ENCODE measurements at places on chromosomes 6 and 20.
A peak's percentile ranks its signal among the peaks of the same experiment; 100 is the strongest.

DNA sequence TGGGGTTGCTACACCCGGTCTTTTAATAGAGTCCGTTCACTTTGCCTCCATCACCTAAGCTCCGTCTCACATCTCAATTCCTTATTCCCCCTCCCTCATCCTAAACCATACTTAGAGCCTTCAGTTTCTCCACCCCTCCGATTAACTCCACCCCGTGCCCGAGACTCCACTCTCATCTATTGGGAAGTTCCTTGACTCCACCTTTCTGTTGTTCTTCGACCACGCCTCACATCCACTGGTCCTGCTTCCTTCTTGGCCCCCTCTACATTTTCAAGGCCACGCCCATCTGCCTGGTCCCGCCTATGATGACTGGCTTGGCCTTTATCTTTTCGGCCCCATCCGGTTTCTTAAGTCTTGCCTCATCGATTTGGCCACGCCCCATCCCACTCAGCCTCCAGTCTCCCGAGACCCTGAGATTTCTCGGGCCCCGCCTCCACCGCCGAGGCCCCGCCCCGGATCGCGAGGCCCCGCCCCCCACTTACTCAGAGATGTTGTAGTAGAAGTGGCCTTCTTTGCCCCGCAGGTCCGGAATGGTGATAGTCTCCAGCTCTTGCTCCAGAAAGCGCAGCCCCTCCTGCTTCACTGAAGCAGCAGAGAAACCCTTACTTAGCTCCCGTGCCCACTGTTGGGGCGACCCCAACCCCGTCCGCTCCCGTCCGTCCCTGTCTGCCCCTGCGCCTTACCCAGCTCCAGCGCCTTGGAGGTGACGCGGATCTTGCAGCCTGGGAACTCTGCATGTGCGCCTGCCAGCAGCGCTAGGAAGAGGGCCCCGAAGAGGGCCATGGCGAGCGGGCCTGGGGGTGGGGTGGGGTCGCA lies 1.1 kb downstream of the PLTP start:
- DNase-seq = peak; percentile 99

DNA sequence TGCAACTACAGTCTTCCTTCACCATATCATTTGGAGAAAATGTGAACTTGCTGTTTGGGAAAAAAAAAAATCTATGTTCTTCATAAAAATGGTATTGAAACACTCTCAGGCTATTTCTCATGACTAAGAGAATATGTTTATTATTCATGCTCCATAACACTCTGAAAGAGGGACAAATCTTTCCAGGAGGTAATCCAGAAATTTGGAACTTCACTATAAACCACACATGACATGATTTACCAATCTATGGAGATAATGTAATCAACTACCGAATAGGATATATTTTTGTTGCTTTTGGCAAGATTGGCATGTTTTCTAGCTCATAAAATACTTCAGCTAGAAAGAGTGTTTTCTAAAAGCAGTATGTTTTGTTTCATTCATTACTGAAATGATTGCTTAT lies 56.3 kb downstream of the THEMIS start:
- DNase-seq = no peak

GRCh38 chr6:12343440-12344162 lies 53.4 kb downstream of the EDN1 start:
- DNase-seq = no peak

DNA sequence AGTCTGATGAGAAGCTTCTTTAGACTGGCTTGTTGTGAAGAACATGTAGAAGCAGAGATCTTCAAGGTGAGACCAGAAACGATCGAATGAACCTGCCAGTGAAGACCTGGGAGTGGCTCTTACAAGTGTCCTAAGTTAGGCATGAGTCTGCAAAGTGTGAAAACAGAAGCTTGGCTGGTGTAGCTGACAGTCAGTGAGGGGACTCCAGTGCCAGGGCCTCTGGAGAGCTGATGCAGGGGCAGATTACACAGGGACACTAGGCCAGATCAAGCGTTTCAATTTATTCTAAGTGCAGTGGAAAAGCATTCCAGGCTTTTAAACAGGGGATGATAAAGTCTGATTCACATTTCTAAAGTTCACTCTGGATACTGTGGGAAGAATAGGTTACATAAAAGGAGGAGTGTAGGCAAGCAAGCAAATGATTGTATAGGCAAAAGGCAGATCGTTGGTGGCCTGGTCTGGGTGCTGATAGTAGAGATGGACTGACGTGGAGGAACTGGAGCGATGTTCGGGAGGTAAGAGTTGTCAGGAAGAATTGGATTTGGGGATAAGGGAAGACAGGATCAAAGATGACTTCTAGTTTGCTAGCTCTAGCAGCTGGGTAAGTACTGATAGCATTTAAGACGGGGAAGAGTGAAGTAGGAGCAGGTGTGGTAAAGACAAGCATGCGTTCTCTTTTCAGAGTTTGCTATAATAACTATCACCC lies 133.5 kb downstream of the MAN1A1 start:
- no peak for DNase-seq

GRCh38 chr6:8063761-8064637 lies at the start of gene BLOC1S5:
TSS of gene BLOC1S5 (minus strand) at chr6:8064389. CDS start at chr6:8064376, 13 bp downstream.
- peak; percentile 98 for DNase-seq

- no peak for DNase-seq
Measured at GRCh38 chr6:122567034-122567433, 43.2 kb upstream of the PKIB start.

GRCh38 chr20:43379239-43379917 lies 78.3 kb upstream of the SRSF6 start:
- peak; percentile 42 for DNase-seq
